ENCODE measurements at places on chromosomes 1 and 21. TPM values are rescaled to one million over a fixed set of nuclear protein-coding genes. Genes with fewer than 3 reads are reported as not detected.

The OR14K1 gene
- total RNA-seq, result not detected

The BATF3 gene
- total RNA-seq, result 4.2 TPM

The CADM3 gene
- 5.2 TPM for total RNA-seq

The CLCA4 gene
- 0.20 TPM for total RNA-seq

The RPTN gene
- total RNA-seq, result not detected

- no peak for DNase-seq
Observed at GRCh38 chr1:223319905-223320580, 43.9 kb downstream of the SUSD4 start.

- DNase-seq, result peak; percentile 76
Observed at GRCh38 chr1:54715493-54716298, at the start of gene TTC4. Gene TTC4, plus strand, starts transcription at chr1:54715861. Its CDS starts 48 bp downstream, at chr1:54715909.

- peak; percentile 33 for DNase-seq
Observed at GRCh38 chr1:31549809-31550620, 26.3 kb upstream of the TINAGL1 start.

GRCh38 chr1:201068976-201069375 lies 43.2 kb downstream of the CACNA1S start:
- no peak for DNase-seq

- no peak for DNase-seq
Observed at GRCh38 chr1:114756009-114756892, 1.5 kb downstream of the CSDE1 start.

DNA sequence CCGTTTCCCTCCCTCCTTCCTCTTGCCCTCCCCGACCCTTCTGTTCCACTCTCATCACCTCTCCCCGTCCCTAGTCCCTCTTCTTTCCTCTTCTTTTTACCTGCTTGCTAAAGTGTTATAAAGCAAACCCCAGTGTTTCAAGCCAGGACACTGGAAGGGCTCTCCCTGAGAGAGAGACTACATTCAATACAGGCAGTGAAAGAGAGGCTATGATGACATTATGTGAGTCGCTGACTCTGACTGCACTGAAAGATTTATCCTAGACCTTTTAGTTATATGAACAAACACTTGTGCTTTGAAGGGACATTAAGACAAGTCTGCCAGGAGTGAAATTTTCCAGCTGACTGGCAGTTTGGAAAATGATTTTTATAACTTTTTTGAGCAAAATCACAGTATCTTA lies 155.7 kb downstream of the S1PR1 start:
- no peak for DNase-seq

DNA sequence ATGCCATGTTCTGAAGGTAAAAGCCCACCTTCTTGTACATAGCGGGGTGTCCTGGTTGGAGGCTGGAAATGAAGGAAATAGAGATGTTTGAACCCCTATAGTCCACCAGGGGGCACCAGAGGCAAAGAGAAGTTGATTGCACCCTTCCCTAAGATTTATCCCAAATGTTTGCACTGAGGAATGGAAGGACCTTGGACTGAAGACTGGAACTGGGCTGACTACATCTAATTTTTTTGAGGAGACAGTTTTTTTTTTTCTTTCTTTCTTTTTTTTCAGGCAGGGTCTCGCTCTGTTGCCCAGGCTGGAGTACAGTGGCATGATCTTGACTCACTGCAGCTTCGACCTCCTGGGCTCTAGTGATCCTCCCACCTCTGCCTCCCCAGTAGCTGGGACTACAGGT lies 55.3 kb upstream of the EIF4G3 start:
- DNase-seq, result peak; percentile 54
